ENCODE measurements at places on chromosomes 4 and X.
A peak's percentile ranks its signal among the peaks of the same experiment; 100 is the strongest.

- no peak for DNase-seq
These were observed 61.8 kb downstream of the CLNK start for GRCh38 chr4:10622728-10623127.

GRCh38 chrX:104913348-104913747, 307.1 kb downstream of the TEX13A start:
- peak; percentile 3 for DNase-seq

DNA sequence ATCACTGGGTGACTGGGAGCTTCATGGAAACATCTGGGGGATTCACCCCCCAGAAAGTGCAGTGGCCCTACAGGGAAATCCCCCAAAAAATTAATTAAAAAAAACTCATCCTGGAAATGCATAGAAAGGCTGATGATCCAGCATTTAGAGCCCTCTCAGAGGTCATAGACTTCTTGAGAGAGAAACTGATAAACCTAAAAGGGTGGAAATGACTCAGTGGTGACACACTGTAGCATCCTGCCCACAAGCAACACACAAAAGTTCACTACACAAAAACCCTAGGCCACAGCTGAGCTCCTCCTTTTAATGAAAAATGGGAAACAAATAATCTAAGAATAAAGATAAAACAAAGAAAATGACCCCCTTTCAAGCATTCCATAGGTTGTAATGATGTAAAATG, 911.5 kb downstream of the GLUD2 start:
- peak; percentile 1 for DNase-seq

- DNase-seq, result peak; percentile 26
These were observed 657 bp downstream of the TCEAL8 start for GRCh38 chrX:103254171-103254824.

- DNase-seq, result no peak
These were observed 428.6 kb downstream of the DTHD1 start for GRCh38 chr4:36709991-36710390.
